ENCODE measurements at places on chromosomes 3 and 15.

DNA sequence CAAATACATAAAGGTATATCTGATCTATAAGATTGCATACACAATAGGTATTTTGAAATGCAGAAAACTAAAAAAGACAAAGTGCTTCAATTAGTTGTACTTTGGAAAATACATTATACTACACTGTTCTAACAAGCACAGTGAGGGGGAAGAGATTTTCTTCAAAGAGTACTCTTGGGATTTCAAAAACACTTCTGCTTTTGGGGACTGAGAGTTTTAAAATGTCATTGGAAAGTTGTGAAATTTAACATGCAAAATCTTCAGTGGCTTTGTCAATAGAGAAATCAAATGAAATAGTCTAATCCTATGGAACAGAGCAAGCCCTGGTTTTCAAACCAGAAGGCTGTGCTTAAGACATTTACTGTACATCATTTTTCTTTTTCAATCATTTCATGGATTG lies 322.2 kb upstream of the SEMA6D start:
- DNase-seq, result no peak

DNA sequence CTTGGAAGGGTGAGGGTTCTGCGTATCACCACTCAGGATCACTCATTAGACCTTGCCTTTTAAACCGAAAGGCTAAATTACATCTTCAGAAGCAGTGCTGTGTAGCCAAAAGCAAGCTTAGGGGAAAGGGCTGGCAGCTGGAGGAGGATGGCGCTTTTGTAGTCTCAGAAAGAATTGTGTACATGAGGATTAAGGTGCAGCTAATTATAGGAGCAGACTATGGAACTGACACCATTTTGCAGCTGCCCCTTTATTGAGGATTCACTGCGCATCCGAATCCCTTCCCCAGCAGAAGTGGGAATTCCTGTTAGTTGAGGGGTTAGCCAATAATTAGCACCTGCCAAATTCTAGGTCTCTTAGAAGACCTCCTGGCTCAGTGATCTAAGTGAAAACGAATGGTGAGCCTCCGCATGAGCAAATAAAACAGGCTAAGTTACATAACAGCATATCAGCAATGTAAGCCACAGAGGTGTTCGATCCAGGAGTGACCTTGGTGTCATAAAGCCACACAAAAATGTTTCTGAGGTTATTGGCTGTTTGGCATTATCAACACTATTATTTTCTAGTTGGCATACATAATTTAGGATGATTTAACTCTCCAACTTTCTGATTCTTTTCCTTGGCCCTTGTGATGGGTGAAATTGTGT lies 42.6 kb upstream of the SEMA6D start:
- DNase-seq, result no peak

DNA sequence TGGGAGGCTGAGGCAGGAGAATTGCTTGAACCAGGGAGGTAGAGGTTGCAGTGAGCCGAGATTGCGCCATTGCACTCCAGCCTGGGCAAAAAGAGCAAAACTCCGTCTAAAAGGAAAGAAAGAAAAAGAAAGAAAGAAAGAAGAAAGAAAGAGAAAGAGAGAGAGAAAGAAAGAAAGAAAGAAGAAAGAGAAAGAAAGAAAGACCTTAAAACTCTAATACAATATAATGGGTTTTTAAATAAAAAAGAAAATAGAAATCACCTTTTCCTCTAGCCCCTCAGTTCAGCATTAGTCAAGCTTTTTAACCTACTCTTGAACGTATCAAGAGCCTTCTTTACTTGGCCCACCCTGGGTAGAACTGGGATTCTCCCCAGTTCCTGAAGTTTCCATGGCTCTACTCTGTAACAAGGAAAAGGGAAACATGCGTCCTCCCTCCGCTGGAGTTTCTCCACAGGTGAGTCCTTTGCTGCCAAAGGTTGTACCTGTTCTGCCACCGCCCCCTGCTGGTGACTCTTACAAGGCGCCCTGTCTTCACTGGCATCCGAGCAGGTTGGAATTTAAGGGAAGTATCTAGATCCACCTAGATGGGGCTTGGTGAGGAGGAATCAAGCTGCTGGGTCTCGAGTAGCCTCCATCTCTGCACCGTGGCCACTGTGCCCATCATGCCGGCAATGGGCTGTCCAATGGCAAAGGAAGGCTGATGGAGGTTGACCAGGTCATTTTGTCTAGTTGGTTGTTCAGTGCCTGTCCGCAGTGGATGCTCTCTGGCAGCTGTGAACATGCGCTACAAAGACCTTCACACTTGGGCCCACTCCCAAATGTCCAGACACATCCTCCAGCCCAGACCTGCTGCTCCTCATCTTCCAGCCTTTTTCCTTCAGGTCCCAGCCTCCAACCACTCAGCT lies 20.6 kb upstream of the EPHB3 start:
- DNase-seq, result peak; percentile 50

GRCh38 chr15:48221885-48222284 lies 15.8 kb downstream of the SLC12A1 start:
- DNase-seq, result no peak

DNA sequence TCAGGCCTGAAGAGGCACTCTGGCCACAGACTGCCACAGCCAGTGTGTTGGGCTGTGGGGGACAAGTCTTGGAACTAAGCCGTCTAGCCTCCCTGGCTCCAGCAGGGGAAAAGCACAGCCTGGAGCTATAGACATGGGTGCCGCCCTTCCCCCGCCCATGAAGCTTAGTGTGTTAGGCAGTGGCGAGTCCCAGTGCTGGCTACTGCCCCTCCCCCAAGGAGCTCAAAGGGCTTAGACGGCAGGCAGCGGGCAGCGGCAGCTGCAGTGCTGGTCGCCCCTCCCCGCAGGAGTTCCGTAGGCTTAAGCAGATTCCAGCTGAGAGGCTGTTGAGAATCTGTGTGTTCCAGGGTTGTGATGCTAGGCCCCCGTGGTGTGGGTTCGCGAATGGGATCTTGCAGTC lies 135.8 kb upstream of the RORA start:
- DNase-seq, result no peak

GRCh38 chr3:4512895-4513616 lies 19.9 kb downstream of the ITPR1 start:
- no peak for DNase-seq

- DNase-seq, result no peak
Observed at GRCh38 chr15:98667521-98668179, 19.3 kb downstream of the IGF1R start.

Measured in stimulated activated CD4-positive, alpha-beta T cell treated with anti-CD3 and anti-CD28 coated beads, Interleukin-1b, Interleukin-23, amount 100 ng/mL, for 1 hour (primary cell).